Effector memory CD4-positive, alpha-beta T cell (primary cell): ENCODE measurements at places on chromosomes 2 and 18.

GRCh38 chr2:65364986-65365733 lies 67.2 kb downstream of the SPRED2 start:
- DNase-seq = no peak

GRCh38 chr2:148552675-148553331 lies 91.7 kb upstream of the EPC2 start:
- no peak for DNase-seq

DNA sequence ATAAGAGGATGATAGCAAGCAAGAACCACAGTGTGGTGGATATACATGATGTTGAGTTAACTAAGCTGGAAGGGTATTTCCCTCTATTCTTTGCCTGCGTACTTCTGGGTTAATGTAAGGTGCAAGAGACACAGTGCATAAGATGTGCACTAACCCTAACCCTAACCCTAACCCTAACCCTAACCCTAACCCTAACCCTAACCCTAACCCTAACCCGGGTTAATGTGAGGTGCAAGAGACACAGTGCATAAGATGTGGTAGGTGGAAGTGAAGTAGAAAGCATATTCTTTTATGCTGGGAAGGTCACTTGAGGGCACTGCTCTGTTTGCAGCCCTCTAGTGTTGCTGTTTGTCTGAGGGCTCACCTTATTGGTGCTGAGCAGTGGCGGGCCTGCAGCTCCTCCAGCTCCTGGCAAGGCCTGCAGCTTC lies 181.5 kb upstream of the ITGA4 start:
- DNase-seq = no peak

DNA sequence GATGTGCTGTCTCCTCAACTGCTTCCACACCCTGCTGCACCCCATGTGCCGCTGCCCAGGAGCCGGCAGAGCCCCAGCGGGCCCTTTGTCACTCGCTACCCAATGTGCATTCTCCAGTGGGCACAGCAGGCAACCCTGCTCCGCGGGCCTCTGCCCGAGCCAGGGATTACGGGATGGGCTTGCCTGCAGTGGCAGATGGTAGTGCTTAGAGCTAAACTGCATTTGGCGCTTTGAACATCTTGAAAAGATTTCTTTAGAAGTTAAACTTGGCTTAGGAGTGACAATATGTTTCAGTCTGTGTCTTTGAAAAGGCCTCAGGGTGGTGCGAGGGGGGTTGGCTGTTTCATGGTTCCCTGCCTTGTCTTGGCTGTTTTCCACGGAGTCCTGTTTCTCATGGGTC lies 84.0 kb upstream of the BOD1L2 start:
- DNase-seq = no peak

DNA sequence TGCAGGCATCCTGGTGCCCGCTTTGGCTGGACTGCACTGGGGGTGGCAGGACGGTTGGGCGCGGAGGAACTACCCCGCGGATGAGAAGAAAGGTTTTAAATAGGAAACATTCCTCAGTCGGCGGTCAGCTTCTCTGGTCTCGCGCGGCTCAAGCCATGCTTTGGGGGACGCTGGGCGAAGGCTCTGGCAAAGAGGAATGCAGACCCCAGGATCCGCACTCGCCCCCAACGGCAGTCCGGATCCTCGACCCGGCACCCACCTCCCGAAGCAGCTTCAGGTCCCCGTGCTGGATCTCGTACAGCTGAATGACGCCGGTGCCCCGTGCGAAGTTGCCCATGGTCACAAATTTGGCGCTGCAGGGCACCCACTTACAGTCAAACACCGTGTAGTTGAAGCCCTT lies 686 bp upstream of the PNO1 start:
- DNase-seq = no peak

DNA sequence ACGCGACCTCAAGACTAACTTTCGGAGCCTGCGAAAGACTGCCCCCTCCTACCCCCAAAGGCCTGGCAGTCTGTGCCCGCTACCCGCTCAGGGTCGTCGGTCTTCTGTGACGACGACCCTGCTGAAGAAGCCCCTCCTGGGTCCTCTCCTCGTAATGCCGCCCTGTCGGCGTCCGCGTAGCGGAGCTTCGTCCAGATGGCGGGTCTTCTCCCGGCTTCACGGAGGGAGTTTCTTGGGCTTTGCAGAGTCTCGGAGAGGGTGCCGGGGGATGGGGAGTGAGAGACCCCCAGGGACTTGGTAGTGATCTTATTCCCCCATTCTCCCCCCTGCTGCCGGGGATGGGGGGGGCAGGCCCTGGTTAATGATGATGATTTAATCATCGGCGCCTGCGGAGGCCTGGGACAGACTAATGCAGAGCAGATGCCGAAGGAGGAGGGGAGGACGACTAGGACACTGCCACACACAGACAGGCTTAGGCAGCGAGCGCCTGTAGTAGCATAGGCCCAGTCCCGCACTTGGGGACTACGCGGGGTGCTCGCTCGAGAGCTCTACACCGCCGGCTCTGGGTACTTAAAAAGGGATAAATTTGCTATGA lies 528 bp upstream of the PCGF1 start:
- DNase-seq = no peak

- no peak for DNase-seq
Measured at GRCh38 chr2:142875010-142875409, 2.5 kb upstream of the KYNU start.

- DNase-seq = no peak
Measured at GRCh38 chr2:204019572-204020501, 83.3 kb downstream of the ICOS start.

GRCh38 chr2:240192661-240193060 lies 52.2 kb upstream of the OTOS start:
- no peak for DNase-seq

- no peak for DNase-seq
Measured at GRCh38 chr18:70448588-70448987, 159.7 kb downstream of the SOCS6 start.

GRCh38 chr2:32264422-32265105 lies at the start of gene NLRC4:
TSS of gene NLRC4 (minus strand) at chr2:32264886. CDS start at chr2:32256775, 8,111 bp downstream.
- DNase-seq = no peak

GRCh38 chr18:56306797-56307196 lies 331.6 kb downstream of the TXNL1 start:
- DNase-seq = no peak

- no peak for DNase-seq
Measured at GRCh38 chr2:79717364-79718007, 204.6 kb downstream of the CTNNA2 start.

DNA sequence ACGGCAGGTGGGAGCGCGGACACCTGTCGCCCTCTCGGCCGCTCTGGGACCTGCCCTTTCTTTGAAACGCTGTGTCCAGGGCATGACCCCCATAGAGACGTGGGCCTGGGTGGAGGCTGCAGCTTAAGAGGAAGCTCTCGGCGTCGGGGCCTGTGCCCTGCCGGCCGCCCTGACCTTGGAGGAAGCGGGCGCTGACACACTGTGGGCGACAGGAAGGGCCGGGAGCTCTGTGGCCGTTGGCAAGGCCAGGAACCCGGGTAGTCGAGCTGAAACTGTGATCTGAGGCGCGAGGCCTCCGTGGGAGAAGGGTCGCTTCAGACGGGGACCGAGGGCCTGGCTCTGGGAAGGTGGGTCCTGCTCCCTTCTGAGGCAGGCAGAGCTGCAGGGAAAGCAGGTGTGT lies 28.2 kb downstream of the KCNG2 start:
- DNase-seq = no peak

DNA sequence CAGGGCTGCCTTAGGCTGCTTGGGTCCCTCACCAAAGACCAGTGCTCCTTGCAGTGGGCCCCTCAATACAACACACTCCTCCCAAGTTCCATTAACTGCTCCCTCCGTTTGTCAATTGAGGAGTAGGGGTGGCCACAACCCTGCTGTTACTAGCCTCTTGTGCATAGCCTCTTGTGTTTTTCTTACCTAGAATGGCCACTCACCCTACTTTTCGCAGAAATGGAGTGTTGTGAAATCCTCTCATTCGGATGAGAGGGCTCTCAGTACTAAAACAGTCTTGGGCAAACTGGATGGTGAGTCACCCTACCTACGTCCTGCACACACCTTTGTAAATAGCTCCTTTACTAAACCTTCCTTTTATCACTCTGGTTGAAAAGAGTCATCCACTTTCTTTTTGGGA lies 253.9 kb downstream of the OSR1 start:
- DNase-seq = no peak
